Ovary (tissue), 10 donors: ENCODE measurements at places on chromosomes 4 and X. TPM values are rescaled to one million over a fixed set of nuclear protein-coding genes. Genes with fewer than 3 reads are reported as not detected.

DNA sequence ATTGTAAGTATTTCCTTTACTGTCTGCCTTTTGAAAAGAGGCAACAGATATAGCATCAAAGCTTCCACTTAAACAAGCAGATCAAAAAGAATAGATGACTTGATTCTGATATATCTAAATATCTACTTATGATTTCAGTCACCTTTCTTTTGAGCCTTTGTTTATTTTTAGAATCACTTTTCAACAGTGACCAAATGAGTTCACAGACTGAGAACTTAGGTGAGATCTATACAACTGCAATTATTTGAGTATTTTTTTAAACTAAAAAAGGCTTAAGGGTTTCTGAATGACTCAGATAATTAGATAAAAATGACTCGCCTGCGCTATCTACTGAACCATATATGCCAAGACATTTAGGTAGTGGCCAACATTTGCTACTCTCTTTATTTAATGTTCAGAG, 166.7 kb upstream of the KCNIP4 start:
- H3K4me3 ChIP-seq: no peak overlapping the region
- H3K36me3 ChIP-seq: no peaks in the 10 kb centered on the region
- H3K27me3 ChIP-seq: no peaks in the 10 kb centered on the region
- no peak overlapping the region for H3K27ac ChIP-seq
- no peak for DNase-seq

GRCh38 chr4:156497486-156497885, 474.1 kb downstream of the PDGFC start:
- H3K4me3 ChIP-seq: no peak overlapping the region
- H3K36me3 ChIP-seq: no peaks in the 10 kb centered on the region
- no peaks in the 10 kb centered on the region for H3K4me1 ChIP-seq
- no peaks in the 10 kb centered on the region for H3K27me3 ChIP-seq
- no peak overlapping the region for H3K27ac ChIP-seq

- no peaks in the 10 kb centered on the region for H3K27me3 ChIP-seq
- H3K4me3 ChIP-seq: no peak overlapping the region
- no peak for DNase-seq
- no peak overlapping the region for H3K27ac ChIP-seq
- no peaks in the 10 kb centered on the region for H3K4me1 ChIP-seq
These were observed 117.8 kb downstream of the UCHL1 start for GRCh38 chr4:41374490-41374889.

- peaks cover 5% of the 10 kb centered on the region for H3K4me1 ChIP-seq
- no peak for DNase-seq
- no peak overlapping the region for H3K4me3 ChIP-seq
- H3K36me3 ChIP-seq: no peaks in the 10 kb centered on the region
These were observed 10.6 kb downstream of the G3BP2 start for GRCh38 chr4:75662626-75663025.

RBM47 gene
- total RNA-seq: 14.3 TPM

DNA sequence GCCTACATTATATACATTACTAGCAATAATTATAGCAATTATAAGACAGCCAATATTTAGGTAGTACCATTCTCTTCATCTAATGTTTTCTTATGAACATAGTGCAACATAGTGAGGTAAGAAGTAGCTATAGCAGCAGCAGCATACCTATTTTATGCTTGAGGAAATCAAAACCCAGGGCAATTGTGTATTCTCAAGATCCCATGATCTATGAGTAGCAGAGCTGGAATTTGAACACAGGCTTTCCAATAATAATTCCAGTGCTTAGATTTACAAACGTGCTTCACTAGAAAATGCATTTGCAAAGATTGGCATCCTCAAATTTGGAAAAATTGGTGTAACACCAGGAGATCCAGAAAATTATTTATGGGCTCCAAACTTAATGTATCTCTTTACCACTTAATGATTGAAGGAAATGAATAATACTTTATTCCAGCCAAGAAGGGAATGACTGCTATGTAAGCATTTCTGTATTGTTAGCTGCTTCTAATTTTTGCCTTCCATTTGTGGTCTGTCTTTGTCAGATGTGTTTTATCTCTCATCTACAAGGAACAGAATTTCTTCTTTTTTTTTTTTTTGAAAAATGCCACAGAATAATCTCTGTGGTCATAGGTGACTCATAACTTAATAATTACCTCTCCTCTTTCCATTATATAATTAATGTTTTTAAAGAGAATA, 451.1 kb downstream of the ARAP2 start:
- no peaks in the 10 kb centered on the region for H3K36me3 ChIP-seq
- H3K4me1 ChIP-seq: no peaks in the 10 kb centered on the region
- no peak for DNase-seq
- H3K27ac ChIP-seq: no peak overlapping the region

DNA sequence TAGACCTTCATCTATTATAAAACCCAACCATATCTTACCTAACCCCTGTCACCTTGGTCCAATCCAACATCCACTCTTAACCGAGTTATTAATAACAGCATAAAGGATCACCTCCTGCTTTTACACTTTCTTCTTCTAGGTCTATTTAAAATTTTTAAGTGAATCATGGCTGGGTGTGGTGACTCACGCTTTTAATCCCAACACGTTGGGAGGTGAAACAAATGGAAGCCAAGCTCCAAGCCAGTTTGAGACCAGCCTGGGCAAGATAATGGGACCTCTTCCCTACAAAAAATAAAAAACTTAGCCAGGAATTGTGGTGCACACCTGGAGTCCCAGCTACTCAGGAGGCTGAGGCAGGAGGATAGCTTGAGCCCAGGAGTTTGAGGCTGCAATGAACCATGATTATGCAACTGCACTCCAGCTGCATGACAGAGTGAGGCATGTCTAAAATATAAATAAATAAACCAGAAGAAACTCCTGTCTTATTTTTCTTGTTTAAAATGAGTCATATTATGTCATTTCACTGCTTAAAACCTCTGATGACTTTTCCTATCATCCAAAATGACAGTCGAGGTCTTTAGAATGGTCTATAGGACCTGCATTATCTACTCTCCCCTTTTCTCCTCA, 188.4 kb downstream of the GASK1B start:
- H3K27me3 ChIP-seq: no peaks in the 10 kb centered on the region
- no peak for DNase-seq
- H3K36me3 ChIP-seq: no peaks in the 10 kb centered on the region
- no peak overlapping the region for H3K27ac ChIP-seq

AMER1 gene
- 24.3 TPM for total RNA-seq

- H3K4me3 ChIP-seq: no peak overlapping the region
- no peaks in the 10 kb centered on the region for H3K4me1 ChIP-seq
- H3K36me3 ChIP-seq: no peaks in the 10 kb centered on the region
- no peak overlapping the region for H3K27ac ChIP-seq
These were observed 241.6 kb upstream of the PUDP start for GRCh38 chrX:7389576-7389975.

GRCh38 chrX:41984628-41985027, 61.3 kb upstream of the CASK start:
- H3K27ac ChIP-seq: no peak overlapping the region
- DNase-seq: no peak
- no peaks in the 10 kb centered on the region for H3K36me3 ChIP-seq
- H3K4me3 ChIP-seq: no peak overlapping the region
- H3K27me3 ChIP-seq: no peaks in the 10 kb centered on the region

DNA sequence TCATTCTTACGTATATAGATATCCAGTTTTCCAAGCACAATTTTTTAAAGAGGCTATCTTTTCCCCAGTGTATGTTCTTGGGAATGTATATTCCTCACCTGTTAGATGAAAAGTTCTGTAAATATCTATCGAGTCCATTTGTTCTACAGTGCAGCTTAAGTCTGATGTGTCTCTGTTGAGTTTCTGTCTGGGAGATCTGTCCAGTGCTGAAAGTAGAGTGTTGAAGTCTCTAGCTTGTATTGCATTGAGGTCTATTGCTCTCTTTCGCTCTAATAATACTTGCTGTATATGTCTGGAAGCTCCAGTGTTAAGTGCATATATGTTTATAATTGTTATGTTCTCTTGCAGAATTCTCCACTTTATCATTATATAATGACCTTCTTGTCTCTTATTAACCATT, 373.1 kb downstream of the PPARGC1A start:
- no peaks in the 10 kb centered on the region for H3K4me1 ChIP-seq
- no peaks in the 10 kb centered on the region for H3K36me3 ChIP-seq
- no peak for DNase-seq
- no peaks in the 10 kb centered on the region for H3K27me3 ChIP-seq
- H3K27ac ChIP-seq: no peak overlapping the region
- H3K4me3 ChIP-seq: no peak overlapping the region

- H3K36me3 ChIP-seq: no peaks in the 10 kb centered on the region
- H3K4me3 ChIP-seq: no peak overlapping the region
- H3K27ac ChIP-seq: no peak overlapping the region
These were observed 35.1 kb upstream of the TACR3 start for GRCh38 chr4:103754844-103755243.

- no peak overlapping the region for H3K4me3 ChIP-seq
- peaks cover 4% of the 10 kb centered on the region for H3K4me1 ChIP-seq
- no peaks in the 10 kb centered on the region for H3K36me3 ChIP-seq
- no peak for DNase-seq
These were observed 13.2 kb downstream of the CA5B start for GRCh38 chrX:15751155-15751819.

GPR34 gene
- total RNA-seq: 8.3 TPM

DNA sequence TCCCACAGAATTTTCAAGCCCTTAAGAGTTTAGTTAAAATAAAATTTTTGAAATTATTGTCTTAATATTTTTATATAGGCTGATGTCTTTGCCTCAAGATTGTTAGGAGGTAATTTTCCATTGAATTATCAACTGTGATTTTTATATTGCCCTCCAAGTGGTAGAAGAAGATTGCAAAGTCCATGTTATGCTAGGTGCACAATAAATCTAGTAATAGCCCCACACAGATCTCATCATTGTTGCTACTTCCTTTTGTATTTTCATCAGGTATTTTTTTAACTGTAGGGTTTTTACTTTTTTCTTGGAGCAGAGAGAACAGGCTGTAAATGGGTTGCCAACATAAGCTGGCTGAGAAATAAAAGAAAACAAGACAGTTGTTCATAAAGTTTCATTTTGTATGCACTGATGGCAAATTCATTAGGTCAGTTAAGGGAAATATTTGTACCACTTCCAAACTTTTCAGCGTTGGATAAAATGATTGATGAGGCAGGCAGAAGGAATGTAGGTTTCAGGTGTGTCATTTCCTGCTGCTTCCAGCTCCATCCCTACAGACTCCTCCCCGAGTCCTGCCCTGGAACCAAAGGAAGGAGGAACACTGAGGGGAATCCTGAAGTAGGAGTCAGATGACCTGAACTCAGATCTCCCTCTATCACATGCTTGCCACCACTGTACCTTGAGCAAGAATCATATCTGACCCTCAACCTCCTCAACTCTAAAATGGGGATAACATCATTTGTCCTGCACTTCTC, 105.5 kb downstream of the PRRG1 start:
- DNase-seq: no peak
- no peak overlapping the region for H3K27ac ChIP-seq
- no peaks in the 10 kb centered on the region for H3K36me3 ChIP-seq
- no peaks in the 10 kb centered on the region for H3K27me3 ChIP-seq
- no peaks in the 10 kb centered on the region for H3K4me1 ChIP-seq

EMCN gene
- total RNA-seq: 14.3 TPM

YY2 gene
- total RNA-seq: 2.6 TPM

DNA sequence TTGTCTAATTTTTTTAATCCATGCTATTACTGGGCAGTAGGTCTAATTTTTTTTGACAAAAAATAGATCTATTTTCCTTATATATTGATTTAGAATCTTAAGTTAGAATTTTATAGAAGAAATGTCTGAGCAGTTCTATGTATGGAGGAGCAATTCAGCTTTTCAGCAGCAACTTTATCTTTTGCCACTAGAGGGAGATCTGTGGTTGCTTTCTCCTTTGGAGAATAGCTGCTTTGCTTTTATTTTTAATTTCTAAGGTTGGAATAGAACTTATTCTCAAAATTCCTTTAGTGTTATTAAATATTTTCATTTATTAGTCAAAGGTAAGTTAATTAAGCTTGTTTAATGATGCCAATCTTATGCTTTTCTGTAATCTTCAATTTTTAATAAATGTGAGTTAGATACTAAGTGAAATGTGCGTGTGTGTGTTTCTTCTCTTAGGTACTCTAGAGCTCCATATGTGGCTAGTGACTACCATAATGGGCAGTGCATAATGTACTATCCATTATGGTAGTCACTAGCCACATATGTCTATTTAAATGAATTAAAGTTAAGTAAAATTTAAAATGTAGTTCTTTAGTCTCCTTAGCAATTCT, 29.3 kb downstream of the FAM199X start:
- no peaks in the 10 kb centered on the region for H3K4me1 ChIP-seq
- DNase-seq: no peak
- no peaks in the 10 kb centered on the region for H3K27me3 ChIP-seq
- no peak overlapping the region for H3K27ac ChIP-seq

DNA sequence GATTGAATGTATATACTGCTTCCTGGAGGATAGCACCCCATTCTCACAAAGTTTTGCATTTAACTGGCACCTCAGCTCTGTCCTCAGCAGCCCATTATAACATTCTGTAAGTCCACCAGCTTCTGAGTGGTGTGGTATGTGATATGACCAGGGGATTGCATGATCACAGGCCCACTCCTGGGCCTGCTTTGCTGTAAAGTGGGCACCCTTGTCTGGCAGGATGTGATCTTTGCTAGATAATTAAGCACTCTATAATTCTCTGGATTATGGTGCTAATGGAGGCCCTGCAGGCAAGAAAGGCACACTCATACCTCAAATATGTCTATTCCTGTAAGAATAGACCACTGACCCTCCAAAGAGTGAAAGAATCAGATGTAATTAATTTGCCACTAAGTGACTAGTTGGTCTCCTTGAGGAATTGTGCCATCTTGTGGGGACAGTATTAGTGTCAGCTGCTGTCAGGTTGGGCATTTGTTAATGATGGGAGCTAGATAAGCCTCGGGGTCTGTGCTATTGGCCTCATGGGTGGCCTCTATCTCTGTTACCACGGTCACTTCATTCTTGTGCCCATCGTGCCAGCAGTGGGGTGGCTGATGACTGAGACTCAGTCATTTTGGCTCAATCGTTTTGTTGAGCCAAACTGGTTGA, 2.2 kb upstream of the CFI start:
- no peak overlapping the region for H3K27ac ChIP-seq
- no peaks in the 10 kb centered on the region for H3K4me1 ChIP-seq
- DNase-seq: no peak
- no peaks in the 10 kb centered on the region for H3K27me3 ChIP-seq
- no peaks in the 10 kb centered on the region for H3K36me3 ChIP-seq
- no peak overlapping the region for H3K4me3 ChIP-seq
